ENCODE measurements at places on chromosomes 3 and 15.

DNA sequence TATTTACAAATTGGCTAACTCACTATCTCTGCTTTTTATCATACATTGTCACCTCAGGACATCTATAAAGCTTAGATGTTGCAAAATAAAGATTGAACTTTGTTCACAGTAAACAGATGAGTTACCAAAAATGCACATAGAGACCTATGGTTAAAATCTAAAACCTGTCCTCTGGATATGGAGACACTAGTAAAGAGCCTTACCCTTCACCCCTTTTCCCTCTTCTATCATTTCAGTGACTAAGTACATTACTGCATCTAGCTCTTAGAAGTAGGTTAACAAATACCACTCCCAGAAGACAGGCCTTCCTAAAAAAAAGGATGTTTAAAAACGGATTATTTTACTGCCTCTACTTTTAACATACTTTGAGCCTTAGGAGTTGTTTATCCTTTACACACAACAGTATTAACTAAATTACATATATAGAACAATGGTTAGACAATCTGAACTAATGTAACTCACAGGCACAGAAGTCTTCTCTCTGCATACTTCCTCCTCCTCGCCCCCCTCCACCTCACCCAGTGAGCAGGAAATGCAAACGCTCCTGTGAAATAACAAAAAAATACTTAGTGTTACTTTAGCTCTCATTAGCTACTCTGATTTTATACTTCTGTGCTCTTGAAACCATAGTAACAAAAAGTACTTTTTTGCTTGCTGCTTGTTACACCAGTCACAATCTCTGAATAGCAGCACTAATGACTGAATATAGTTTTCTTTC, 23.3 kb downstream of the IREB2 start:
- no peak for DNase-seq

GRCh38 chr3:40468018-40468417, 8.9 kb upstream of the ZNF619 start:
- DNase-seq, result no peak

DNA sequence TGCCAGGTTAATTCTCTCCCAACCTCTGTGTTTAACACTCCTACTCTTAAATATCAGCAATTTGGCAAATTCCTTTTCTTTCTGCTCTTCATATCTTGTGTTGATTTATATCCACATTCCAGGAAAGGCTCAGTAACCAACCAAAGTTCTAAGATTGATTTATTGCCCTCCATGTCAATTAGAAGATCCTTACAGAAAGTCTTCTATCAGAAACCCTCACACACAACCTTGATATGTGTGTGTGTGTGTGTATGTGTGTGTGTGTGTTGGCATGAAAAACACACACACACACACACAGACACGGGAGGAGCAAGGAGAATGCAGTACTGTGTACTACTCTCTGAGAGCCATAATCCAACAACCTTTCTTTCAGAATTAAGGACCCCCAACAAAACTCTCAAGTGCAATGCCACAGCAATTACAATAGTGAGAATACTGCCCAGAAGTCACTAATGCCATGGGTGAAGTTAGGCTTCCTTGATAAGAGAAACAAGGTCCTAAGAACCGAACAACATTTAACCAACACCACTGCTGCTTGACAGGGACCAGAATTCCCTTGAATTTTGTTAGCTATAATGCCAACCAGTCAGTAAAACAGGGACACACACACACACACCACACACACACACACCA, 1.1 kb downstream of the LSAMP start:
- DNase-seq, result no peak

DNA sequence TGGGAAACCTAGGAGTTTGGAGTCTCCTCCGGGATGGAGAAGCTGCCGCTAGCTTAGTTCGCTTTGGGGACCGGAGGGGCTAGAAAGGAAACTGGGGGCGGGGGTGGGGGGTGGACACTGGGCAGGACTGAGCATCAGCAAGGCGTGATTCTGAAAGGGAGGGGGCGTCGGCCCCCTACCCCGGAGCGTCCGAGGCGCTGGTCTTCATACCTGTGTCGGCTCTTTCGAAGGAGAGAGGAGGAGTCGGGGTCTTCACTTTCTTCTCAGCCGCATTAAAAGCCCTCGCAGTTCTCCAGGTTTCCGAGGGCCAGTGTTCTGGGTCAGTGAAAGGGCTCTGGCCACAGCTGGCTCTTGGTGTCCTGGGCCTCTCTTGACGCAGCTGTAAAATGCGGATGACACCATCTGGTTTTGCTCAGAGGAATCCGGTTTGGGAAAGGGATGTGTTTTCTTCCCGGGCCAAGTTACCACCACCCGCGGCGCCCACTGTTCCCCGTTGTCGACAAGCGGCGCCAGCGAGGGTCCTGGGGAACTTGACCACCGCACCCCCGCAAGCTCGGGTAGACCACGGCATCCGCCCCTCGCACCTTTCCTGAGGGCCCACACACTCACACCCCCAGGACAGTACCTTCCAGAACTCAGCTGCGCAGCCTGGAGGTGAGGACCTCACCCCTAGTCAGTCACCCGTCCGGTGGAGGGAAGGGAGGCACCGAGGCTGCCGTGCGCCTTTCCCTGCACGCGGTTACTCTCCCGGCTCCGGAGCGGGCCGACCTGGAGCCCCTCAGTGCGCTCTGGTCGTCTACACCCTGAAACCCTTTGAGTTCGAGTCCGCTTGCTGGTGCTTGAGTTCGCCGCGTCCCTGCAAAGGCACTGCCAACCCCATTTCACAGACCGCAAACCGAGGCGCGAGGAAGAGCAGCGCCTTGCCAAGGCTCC, 660 bp downstream of the CCK start:
- DNase-seq, result no peak
